ENCODE measurements at places on chromosomes 2 and 18. TPM values are rescaled to one million over a fixed set of nuclear protein-coding genes. Genes with fewer than 3 reads are reported as not detected.
A peak's percentile ranks its signal among the peaks of the same experiment; 100 is the strongest.

The GPC1 gene
- 0.88 TPM for total RNA-seq

The EPG5 gene
- total RNA-seq = 29.4 TPM

GRCh38 chr18:76875390-76876325 lies 53.3 kb downstream of the ZNF236 start:
- no peak for DNase-seq

GRCh38 chr2:30686669-30687068 lies 120.6 kb downstream of the CAPN13 start:
- no peak for DNase-seq

DNA sequence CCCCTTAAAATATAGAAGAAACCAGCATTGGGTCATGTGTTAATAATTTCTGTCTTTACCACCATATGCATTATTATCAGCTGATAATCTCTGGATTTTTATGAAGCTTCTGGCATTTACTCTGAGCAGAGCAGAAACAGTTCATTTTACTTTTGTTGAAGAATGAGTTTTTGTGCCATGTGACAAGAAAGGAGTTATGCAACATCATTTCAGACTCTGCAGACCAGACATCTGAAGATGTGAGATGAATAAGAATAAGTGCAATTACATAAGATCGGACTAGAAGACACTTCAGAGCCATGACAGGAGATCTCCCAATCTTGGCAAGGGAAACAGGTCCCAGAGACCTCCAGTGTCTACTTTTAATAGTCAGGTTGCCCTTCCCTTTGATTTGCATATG lies 869.4 kb upstream of the VRK2 start:
- DNase-seq = no peak

DNA sequence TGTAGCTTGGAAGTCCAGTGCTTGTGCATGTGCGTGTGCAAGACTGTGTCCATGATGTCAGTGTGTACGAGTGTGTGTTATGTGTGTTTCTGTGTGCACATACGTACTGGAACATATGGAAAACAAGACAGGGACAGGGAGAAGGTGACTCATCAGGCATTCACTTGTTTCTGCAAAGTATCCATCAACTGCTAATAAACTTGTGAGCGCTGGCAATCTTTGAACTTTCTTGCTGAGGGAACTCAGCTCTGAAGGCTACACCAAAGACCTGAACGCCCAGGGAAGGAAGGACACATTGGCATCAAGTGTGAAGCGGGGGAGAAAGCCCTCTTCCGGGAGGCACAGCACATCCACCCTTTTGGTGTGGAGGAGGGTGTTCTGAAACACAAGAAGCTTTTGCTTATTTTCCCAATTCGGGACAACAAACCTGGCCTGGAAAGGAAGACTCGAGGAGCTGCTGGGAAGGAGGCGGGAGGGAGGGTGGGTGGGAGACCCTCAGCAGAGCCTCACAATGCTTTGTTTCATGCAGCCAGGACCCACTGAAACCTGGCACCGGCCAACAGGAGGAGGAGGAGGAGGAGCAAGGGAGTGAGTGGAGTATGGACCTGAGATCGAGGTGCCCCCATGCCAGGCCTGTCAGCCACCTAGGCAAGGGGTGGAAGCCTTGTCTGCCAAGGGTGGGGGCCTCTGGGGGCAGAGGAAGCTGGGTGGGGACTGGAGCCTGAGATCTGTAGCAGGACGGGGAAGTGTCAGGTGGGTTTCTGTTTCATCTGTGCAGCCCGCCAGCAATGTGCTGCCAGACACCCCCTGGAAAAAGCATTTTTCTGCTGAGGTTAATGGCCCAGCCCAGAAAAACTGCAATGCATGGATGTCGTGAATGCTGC lies 26.8 kb downstream of the SMAD7 start:
- DNase-seq = no peak

DNA sequence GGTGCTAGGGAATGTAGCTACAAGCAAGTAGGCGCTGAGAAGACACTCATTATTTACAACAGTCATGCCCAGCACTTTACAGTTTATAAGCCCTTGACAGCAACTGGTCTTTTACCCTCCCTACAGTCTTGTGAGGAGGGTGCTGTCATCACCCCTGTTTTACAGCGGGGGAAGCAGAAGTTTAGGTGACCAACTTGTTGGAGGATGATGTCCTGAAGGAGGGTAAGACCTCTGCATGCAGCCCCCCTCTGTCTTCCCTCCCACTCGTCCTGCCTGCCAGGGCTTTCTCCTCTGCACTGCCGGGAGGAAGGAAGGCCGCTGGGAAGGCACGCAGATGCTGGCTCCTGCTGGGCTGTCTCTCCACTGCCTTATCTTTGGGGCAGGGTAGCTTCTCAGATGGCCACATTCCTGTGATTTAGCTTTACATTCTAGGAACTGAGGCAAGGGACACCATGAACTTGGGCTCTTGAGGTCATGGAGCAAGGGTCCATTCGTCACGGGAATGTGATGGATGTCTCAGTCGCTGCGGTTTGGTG lies 972 bp downstream of the IL1R1 start:
- DNase-seq = peak; percentile 31

- no peak for DNase-seq
These were observed 243.3 kb upstream of the KCNJ3 start for GRCh38 chr2:154455166-154455565.

DNA sequence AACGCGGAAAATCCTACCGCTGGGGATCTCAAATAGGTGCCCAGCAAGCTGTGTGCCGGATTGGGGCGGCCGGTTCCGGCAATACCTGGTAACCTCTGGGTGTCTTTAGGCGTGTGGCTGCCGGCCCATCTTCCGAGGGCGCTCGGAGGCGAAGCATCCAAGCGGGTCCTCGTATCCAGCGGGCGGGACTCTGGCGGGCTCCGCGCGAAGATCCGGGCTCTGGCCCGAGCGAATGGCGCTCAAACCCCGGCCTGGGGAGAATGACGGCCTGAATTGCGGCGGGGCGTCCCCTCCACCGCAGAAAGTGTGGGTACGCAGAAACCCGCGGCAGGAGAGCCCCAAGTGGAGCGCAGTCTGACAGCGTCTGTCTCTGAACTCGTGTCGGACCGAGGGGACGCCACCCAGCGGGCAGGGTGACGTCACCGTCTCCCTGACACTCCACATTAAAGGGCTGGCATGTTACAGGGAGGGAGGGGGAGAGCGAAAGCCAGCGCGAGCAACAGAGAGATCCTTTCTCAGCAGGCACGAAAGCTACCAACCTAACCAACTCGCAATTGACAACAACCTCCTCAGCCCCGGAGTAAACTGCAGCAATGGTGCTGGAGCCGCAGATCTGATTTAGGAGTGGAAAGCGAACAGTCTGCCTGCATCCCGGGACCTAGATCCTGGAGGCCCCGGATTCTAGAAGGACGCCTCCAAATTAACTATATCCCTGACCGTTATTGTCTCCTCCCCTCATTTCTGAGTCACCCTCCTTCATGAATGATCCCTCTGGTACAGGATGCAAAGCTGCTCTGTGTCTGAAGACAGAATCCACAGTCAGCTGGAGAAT lies at the start of gene SKOR2:
TSS of gene SKOR2 (minus strand) at position 372 of the 832 bp plus-strand sequence. CDS start 2,477 bp downstream, outside the sequence.
- DNase-seq = no peak

GRCh38 chr2:191311627-191312026 lies 66.4 kb downstream of the MYO1B start:
- DNase-seq = no peak

- DNase-seq = no peak
These were observed 729 bp upstream of the REL start for GRCh38 chr2:60880643-60881046.

Measured in uterus (tissue), 4 donors.